T-helper 2 cell treated with Interferon-gamma antibody and Interleukin-4, amounts not matched to agents 5 μg/mL and 100 μg/mL, for 36 hours (primary cell): ENCODE measurements at places on chromosomes 1 and 21.
A peak's percentile ranks its signal among the peaks of the same experiment; 100 is the strongest.

DNA sequence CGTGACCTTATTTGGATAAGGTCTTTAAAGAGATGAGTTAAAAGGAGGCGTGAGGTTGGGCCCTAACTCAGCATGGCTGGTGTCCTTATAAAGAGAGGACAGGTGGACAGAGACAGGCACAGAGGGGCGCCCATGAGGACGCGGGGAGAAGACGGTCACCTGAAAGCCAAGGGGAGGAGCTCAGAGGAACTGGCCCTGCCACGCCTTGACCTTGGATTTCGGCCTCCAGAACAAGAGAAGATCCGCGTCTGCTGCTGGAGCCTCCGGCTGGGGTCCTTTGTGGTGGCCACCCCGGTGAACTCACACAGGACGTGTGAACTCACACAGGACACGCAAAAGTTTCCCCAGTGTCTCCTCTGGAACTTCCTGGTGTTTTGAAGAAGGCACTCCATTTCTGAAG lies 122.7 kb downstream of the SIK1 start:
- H3K4me1 ChIP-seq, result no peaks in the 10 kb centered on the region
- DNase-seq, result no peak
- H3K27me3 ChIP-seq, result no peaks in the 10 kb centered on the region

DNA sequence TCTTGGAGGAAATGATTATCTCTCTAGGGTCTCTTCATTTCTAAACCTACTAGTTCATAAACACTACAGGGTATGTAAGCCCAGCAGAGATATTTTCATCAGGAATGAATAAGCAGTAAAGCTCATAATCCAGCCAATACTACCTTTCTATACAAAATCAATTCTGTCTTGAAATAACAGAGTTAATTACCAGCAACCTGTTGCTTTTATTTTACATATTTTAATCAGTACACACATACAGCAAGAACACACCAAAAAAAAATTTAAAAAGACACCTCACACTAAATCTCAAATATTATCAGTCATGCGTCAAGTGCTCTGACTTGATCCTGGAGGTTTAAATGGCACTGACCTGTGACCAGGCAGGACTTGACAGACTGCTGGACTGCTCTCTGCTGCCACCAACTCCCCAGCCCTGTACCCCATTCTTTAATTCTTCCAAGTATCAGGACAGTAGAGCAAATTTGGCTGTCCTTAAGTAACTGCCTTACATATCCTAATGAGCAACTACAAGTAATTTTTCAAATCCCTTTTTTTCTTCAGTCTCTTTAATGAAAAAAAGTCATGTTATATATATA lies 98.5 kb downstream of the CDC42BPA start:
- H3K4me3 ChIP-seq, result no peak overlapping the region
- no peak for DNase-seq
- no peaks in the 10 kb centered on the region for H3K4me1 ChIP-seq
- H3K36me3 ChIP-seq, result no peaks in the 10 kb centered on the region
- H3K27me3 ChIP-seq, result peaks cover 10% of the 10 kb centered on the region
- no peak overlapping the region for H3K27ac ChIP-seq

- DNase-seq, result no peak
- H3K4me3 ChIP-seq, result no peak overlapping the region
- peaks cover 42% of the 10 kb centered on the region for H3K4me1 ChIP-seq
- no peaks in the 10 kb centered on the region for H3K27me3 ChIP-seq
- no peak overlapping the region for H3K27ac ChIP-seq
Observed at GRCh38 chr1:198605406-198605805, 33.4 kb upstream of the PTPRC start.

DNA sequence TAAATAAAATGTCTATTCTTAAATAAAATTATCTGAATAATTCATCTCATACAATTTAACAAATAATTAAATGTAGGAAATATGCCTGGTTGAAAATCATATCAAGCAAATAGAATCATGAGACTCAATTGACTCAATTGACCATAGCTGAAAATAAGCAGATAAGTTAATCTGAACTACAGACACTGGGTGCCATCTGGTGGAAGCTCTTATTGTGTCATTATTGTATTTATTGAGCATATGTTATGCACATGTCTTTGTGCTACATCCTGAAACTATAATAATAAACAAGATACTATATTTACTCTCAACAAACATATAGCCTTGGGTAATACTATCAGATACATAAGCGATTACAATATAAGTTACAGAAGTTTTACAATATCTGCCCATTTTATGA lies 41.0 kb downstream of the BRINP3 start:
- no peaks in the 10 kb centered on the region for H3K36me3 ChIP-seq
- H3K4me3 ChIP-seq, result no peak overlapping the region
- H3K27me3 ChIP-seq, result no peaks in the 10 kb centered on the region
- H3K27ac ChIP-seq, result no peak overlapping the region
- no peak for DNase-seq

DNA sequence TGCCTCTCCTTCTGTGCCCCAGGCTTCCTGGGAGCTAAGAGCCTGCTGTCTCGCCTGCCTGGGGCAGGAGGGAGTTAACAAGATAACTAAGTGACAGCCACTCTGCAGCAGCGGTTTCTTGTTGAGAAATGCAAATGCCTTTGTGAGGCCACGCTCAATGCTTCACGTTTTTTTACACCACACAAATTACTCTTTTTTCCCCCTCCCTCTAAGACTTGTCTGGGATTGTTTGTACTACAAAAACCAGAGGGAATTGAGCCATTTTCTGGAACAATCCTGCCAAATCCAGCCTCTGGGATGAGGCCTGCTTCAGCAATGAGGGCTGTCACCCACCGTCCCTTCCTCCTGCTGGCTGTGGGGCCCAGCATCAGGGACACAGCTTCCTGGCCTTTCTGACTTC lies 119.6 kb downstream of the ACTL8 start:
- H3K27ac ChIP-seq, result no peak overlapping the region
- H3K4me3 ChIP-seq, result no peak overlapping the region
- DNase-seq, result no peak
- H3K36me3 ChIP-seq, result no peaks in the 10 kb centered on the region

DNA sequence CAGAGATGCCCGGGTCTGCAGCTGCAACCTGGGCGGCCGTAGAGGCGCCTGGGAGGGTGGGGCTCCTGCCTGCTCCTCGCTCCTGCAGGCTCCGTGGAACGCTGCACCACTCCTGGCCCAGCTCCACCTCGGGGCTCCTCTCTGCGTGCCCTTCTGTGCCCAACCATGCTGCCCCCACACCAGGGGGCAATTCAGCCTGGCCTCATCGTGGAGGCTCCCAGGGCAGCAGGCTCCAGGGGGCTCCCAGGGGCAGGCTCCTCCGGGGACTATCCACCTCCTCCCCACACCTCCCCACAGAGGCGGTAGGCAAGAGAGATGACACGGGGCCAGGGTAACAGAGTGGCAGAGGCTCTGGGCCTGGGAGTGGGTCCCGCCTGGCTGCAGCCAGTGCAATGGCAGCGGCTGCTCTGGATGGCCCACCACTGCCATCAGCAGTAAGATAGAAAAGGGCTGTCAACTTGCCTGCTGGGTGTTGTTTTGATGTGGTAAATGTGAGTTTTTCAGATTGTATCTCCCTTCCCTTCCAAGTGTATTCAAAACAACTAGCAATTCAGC lies 22.4 kb upstream of the LRRC8C start:
- H3K27me3 ChIP-seq, result no peaks in the 10 kb centered on the region
- peak overlapping the region; percentile 99 for H3K27ac ChIP-seq
- peak; percentile 62 for DNase-seq
- H3K4me1 ChIP-seq, result peaks cover 76% of the 10 kb centered on the region

DNA sequence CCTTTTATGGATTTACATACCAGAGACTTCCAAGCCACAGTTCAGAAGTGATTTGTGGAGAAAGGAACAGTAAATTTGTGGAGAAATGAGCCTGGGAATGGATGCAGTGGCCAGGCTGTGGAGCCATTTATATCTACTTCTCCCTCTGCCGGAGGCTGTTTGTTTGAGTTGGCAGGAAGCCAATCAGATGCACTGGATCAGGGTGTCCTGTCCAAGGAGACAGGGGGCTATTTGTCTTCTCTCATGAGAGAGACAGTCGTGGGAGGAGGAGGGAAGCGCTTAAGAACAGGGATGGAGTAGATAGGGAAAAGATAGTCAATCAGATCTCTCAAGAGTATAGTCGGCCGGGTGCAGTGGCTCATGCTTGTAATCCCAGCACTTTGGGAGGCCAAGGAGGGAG lies 2.8 kb upstream of the HAPLN2 start:
- H3K27ac ChIP-seq, result no peak overlapping the region
- peaks cover 1% of the 10 kb centered on the region for H3K4me1 ChIP-seq
- DNase-seq, result no peak
- no peak overlapping the region for H3K4me3 ChIP-seq
